ENCODE measurements at places on chromosomes 16 and 17.

GRCh38 chr17:61376931-61377838, 22.5 kb upstream of the TBX2 start:
- DNase-seq, result no peak

DNA sequence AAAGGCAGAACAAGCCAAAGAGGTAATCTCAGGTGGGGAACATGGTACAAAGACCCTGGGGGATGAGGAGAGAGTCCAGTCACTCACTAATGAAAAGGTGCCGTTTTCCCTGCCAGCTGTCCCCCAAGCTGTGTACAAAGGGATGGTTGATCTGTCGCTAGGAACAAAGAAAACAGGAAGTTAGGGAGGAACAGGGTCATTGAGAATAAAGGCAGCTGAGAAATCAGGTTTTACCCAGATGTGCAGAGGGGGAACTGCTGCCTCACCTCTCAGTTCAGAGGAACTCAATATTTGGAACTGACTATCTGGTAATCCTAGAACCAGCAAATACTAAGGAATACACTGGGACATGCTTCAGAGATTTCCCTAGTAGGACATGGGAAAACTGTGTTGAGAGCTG, 1.5 kb downstream of the RSKR start:
- DNase-seq, result no peak

DNA sequence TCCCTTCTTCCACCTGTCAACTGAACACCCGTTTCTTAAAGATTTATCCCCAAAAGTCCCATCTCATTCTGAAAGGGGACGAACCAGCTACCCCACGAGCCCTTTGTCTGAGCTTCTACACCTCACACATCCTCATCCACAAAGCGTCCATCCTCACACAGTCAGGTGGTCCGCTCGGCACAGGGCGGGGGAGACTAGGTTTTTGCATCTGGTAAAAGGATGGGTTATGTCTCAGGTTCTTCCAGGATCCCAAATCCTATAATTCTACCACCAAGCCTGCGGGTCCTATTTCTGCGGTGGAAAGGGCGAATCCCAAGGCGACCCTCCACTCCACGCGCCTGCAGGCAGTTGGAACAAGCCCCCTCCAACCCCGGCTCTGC, 458 bp downstream of the GFOD2 start:
- DNase-seq, result no peak

DNA sequence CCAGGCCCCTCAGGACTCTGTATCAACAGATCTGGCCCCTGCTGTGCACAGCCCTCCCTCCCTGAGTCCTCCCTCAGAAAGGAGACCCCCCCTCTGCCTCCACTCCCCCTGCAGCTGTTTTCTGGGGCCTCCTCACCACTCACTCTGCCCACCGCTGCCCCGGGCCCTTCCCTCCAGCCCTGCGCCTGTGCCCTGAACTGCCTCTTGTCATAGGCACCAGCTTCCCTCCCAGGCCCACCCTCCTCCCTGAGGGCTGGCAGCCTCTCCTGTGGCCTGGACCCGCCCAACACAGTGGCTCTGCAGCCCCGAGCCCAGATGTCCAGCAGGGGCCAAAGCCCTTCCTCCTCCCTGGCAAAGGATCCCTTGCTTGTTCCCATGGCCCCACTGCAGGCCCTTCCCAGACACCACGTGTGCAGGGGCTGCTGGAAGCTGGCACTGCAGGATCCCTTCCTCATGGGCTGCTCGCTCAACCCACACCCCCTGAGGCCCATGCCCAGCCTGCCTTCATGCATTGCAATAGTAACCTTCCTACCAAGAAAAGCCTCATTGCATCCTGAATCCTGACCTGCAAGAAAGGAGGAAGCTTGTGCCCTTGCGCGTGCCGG, 25.8 kb downstream of the GNPTG start:
- no peak for DNase-seq

GRCh38 chr17:66647391-66647983, 187.4 kb upstream of the CACNG5 start:
- DNase-seq, result no peak

GRCh38 chr16:57987441-57988177, 12.9 kb downstream of the ZNF319 start:
- DNase-seq, result no peak

- DNase-seq, result no peak
Measured at GRCh38 chr17:82048571-82048971, 3.0 kb downstream of the RFNG start.

DNA sequence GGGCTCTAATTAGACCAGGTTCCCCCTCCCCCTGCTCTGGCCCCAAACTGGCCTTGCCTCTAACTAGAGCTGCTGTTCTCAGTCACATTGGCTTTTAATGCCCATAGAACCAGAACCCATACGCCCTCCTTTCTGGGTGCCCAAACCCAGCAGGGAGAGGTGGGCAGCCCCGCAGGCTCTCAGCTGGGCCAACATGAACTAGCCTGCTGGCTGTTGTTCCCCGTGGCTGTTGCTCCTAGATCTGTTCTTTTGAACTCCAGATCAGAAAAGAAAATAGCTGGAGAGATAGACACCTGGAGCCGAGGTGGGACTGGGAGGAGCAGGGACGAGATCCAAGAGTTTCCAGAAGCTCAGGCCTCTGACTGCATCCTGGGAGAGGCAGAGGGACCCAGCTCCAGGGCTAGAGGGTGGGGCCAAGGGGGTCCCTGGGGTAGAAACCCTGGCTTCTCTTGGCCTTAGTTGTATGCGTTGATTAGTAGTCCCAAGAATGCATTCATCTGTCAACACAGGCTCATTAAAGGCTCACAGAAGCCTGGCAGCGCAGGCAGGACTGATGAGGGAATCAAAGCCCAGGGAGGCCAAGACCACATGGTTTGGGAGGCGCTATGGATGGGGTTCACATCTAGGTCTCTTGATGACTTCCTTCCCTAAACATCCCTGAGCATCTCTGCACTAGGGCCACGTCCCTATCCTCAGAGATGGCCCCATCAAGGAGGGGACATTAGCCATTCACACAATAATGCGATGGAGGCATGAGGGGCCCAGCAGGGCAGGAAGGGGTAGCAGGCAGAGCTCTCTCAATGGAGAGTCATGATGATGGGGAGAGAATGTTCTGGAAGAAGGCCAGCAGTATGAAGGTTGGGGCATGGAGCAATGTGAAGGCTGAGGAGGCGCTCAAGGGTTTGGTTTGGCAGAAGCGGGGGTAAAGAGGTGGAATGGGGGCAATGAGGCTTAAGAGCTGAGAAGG, 1.3 kb upstream of the CPSF4L start:
- no peak for DNase-seq

DNA sequence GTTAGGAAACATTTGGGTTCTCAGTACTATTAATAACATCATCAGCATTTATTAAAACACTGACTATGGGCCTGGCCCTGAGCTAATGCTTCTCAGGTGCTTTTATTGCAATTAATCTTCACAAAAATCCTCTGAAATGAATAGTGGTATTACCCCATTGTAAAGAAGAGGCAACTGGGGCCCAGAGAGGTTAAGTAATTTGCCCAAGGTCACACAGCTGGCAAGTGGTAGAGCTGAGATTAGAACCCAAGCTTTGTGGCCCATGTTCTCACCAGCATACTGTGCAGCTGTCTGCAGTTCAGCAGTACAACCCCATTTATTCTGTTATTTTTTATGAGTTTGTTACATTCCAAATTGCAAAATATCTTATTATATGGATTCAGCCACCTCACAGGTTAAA, 82.3 kb downstream of the TBC1D16 start:
- DNase-seq, result no peak

DNA sequence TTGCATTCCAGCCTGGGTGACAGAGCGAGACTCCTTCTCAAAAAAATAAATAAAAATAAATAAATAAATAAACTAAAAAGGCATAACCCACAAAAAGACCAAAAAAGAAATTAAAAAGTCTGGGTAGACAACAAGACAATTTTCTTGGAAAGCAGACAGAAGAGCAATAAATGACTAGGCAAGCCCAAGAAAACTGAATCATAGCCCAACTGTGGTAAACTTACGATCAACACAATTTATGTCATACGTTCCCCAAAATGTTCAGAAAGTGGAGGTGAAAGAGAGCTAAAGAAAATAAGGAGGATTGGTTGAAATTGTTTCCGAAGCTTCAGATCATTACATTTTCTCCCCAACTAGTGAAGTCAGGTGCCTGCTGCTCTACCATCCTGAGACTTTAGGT, 31.3 kb upstream of the C17orf78 start:
- no peak for DNase-seq

- DNase-seq, result no peak
Measured at GRCh38 chr17:50171371-50172071, 5.7 kb downstream of the SGCA start.

GRCh38 chr16:49951574-49952195, 73.3 kb upstream of the CNEP1R1 start:
- DNase-seq, result no peak

DNA sequence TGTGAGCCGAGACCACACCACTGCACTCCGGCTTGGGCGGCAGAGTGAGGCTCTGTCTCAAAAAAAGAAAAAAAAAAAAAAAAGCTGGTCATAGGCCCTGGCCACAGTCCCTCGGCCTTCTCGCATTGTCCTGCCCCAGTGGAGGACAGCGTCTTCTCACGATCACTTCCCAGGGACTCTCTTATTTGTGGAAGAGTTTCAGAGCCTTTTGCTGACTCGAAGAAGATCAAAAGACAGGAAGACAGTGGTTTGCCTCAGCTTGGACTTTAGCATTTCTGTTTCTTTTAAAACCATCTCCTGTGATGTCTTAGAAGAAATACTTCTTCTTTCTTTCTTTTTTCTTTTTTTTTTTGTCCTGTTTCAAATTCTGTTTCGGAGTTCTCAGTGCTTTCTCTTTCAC, 210.0 kb downstream of the FTO start:
- no peak for DNase-seq

DNA sequence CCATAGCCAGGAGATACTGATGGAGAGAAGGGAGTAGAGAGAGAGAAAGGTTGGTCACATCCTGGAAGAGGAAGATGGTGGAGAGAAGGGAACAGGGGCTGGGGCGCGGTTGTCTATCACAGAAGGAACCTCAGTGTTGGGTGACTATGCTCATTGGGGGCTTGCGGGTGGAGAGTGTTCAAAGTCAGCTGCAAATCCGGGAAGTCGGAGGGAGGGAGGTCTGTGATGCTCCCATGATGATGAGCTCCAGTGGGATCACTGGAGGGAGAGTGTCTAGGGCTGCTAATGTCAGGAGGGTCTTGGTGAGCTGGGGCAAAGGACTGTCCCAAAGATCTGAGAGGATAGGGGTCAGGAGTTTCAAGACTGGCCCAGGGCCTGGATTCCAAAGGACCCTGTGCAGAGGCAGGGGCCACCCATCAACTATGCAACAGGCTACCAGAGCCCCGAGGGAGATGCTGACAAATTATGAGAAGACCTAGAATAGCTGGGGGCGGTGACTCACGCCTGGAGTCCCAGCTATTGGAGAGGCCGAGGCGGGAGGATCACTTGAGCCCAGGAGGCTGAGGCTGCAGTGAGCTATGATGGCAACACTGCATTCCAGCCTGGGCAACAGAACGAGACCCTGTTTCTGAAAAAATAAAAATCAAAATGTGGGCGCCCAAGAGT, 2.6 kb downstream of the SPDYE4 start:
- no peak for DNase-seq

DNA sequence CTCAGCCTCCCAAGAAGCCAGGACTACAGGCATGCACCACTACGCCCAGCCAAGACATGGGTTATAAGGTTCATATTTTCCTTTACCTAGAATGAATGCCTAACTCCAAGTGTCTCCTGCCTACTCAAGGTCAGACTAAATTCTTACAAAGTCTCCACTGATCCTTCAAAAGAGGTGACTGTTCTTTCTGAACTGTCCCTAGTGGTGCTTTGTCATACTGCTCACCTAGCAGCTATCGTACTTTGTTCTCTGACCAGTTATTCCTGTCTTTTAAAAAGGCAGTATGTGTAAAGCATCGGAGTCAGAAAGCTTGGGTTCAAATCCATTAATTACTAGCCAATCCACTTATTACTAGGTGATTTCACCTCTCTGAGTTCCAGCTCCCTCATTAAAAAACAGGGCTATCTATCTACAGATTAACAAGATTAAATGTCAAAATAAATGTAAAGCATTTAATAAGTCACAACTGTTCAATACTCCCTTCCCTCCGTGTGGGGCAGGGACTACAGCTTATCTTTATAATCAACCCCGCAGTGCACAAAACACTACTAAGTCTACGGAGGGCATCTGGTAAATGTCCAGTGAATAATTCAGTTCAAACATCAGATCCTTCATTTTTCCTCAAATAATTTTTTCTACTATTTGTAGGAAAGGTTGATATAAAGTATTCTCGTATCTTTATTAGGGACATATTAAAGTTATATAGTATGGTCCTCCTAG, 20.0 kb upstream of the ITGA2B start:
- no peak for DNase-seq

- DNase-seq, result peak; percentile 60
Measured at GRCh38 chr16:8963010-8963820, 491 bp downstream of the USP7 start.

DNA sequence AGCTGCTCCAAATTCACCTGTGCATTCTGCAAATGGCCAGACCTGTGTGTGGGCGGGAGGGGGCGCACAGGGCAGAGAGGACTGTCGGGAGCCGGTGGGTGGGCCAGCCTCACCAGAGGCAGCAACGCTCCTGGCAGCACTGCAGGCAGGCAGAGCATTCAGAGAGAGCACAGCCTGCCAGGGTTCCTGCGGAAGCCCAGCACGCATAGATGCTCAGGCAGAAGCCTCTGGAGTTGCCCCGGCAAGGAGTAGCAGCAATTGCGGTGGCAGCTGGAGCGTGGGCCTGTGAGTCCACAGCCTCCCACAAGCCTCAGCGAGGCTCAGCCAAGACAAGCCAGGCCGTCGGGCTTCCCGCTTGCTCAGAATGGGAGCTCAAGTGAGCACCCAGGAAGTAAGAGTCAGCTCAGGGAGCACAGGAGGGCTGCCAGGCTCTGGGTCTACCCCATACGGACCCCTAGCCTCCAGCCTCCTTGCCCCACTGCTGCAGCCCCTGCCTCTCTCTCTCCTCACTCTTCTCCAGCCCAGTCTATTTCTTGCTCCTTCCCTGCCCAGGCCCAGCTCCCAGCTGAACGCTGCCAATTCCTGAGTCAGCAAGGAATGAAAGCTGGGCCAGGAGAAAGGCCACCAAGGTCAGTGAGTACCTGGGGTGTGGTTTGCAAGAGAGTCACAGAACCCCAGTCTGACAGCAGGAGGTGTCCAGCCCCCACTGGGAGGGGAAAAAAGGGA, 9.6 kb downstream of the EMC6 start:
- no peak for DNase-seq

DNA sequence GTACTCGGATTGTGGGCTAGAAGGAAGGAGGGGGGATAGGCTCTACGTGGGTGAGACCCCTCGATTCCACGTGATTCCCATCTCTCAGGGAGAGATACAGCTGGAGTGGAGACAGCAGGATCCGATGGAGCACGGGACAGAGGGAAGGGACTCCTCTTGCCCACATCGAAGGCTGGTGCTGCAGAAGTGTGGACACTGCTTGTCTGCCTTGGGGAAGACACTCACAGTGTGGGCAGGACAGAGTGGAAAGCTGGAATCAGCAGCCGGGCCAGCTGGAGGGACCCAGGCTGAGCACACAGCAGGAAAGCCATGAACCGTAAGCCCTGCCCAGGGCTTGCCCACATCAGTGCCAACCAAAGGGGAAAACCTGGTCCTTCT, 42.1 kb upstream of the RPH3AL start:
- DNase-seq, result no peak

DNA sequence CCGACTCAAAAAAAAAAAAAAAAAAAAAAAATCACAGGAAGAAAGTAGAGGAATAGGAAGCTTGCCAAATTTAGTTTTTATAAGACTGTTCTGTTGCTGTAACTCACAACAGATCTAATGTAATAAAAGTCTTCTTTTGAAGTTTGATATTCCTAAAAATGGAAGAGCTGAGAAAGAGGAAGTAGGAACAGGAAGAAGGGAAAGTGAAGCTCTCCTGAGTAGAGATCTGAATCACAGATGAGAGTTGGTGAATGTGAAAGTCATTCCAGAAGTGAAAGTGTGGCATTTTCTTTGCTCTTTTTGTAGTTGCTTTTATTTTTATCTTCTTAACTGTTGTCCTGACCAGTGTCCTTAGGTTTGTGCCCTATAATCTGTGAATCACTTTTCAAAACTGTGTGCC, 2.1 kb downstream of the NMT1 start:
- DNase-seq, result no peak

All from adipocyte (in vitro differentiated cells).